ENCODE measurements at places on chromosomes 3 and 15.

DNA sequence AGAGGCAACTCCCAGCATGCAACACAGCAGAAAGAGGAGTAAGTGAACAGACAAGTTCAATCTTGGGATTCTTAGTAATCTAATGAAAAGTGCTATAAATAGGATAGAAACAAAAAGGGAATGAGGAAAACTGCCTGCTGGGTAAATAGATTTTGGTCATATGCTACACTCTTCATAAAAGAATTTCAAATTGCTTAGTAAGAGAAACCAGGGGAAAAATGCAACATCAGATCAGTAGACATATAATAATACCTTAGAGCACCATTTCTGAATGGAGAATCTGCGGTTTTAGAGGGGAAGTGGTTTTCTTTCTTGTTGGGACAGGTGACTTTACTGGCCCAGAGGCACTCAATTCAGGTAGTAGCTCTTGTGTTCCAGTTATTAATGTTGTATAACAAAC lies 13.4 kb upstream of the TBC1D5 start:
- no peak for DNase-seq

DNA sequence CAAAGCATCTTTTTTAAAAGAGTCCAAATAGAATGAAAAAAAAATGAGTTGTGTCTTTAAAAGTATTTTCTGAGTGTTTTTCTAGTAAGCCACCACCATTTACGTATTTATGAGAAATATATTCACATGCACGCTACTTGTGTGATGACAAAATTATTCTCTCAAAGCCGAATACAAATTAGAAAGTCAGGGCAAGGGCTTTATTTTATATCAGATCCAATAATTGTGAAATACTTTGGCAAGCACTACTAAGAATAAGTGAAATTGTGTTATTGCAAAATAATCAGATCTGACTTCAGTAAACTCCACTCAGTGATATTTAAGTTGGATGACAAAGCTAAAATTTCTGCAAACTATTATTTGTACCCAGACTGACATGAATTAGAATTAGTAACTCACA lies 589.3 kb upstream of the KCNMB2 start:
- DNase-seq: peak; percentile 39

- no peak for DNase-seq
These were observed 24.0 kb downstream of the RMDN3 start for GRCh38 chr15:40731034-40731433.

- DNase-seq: peak; percentile 79
These were observed 23.4 kb downstream of the PXK start for GRCh38 chr3:58356054-58356453.

DNA sequence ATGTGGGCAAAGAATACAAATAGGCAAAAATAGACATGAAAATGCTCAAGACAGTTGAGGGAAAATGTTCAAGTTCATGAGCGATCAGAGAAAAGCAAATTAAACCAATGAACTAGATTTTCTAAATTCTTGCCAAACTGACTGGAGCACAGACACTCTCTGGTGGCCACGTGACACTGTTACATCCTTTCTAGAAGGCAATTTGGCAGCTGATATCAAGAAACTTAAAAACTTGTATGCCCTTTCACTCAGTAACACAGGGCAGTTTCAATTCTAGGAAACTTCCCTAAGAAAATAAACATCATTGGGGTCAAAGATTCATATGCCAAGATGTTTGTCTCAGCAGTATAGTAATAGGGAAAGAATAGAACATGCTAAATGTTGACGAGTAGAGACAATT lies 52.2 kb downstream of the ABHD5 start:
- no peak for DNase-seq

Data from suppressor macrophage treated with lipopolysaccharide for 1 hour (primary cell).